ENCODE measurements at places on chromosomes 7 and 10.

GRCh38 chr7:109021390-109021789 lies 451.7 kb downstream of the DNAJB9 start:
- DNase-seq = no peak

DNA sequence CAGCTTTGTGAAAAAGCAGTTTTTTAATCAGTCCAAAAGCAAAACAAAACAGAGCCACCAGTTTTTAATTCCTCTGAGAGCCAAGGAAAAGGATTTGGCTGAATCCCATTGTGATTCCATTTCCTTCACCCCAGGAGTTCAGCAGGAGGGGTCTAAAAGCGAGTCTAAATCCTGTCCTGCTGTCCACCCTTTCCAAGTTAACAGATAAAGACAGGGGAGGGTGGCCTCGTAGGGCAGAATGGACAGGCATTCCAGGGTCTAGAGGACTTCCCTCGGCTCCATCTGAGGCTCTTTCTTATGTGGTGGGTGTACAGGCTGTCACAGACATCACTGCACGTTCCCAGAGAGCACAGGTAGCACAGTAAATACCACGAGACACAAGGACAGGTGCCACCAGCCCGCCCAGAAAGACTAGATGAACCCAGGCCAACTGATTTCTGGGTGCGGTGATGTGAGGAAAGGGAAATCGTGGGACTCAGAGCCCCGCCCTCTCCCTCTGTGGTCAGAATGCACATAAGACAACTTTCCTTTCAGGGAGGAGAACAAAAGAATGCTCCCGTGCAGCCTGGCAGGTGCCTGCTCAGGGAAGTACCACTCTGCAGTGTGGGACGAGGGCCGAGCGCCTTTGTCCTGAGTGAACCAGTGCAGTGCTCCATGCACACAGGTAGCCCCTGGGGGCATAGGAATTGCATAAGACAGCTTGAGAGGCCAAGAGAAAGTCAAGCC lies 119.7 kb downstream of the ABLIM1 start:
- no peak for DNase-seq

DNA sequence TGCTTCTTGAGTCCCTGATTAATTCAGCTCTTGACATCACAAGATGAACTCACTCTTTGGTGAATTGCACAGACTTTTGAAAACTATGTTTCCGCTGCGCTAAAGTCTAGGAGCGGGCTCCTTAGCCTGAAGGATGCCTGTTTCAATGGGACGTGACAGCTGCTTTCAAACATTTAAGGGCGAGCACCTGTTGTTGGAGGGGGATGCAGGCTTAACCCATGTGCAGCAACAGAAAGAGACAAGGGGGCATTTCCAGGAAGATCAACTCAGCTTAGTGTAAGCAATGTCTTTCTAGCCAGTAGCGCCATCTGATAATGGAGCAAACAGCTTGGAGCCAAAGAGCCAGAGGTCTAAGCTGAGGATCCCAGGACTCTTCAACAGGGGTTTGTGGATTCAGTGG lies 8.4 kb upstream of the PFKFB3 start:
- no peak for DNase-seq

DNA sequence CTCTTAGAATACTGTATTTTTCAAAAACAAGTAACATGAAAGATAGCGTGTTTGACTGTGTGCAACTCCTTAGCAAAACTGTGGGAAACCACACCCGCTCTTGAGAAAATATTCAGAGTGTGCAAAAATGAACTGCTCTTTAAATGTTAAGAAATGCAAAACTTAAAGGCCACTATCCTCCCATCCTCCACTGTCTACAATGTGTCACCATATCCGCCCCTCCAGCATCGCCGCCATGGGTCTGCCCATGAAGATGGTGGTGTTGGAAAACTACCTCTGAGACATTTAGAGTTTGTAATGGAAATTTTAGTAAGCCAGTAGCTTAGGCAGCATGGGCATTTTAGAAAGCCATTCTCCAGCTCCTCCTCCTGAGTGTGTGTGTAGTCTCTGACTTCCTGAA lies 20.1 kb upstream of the NMT2 start:
- no peak for DNase-seq

- DNase-seq = no peak
These were observed 36.2 kb downstream of the PITRM1 start for GRCh38 chr10:3136336-3136735.

DNA sequence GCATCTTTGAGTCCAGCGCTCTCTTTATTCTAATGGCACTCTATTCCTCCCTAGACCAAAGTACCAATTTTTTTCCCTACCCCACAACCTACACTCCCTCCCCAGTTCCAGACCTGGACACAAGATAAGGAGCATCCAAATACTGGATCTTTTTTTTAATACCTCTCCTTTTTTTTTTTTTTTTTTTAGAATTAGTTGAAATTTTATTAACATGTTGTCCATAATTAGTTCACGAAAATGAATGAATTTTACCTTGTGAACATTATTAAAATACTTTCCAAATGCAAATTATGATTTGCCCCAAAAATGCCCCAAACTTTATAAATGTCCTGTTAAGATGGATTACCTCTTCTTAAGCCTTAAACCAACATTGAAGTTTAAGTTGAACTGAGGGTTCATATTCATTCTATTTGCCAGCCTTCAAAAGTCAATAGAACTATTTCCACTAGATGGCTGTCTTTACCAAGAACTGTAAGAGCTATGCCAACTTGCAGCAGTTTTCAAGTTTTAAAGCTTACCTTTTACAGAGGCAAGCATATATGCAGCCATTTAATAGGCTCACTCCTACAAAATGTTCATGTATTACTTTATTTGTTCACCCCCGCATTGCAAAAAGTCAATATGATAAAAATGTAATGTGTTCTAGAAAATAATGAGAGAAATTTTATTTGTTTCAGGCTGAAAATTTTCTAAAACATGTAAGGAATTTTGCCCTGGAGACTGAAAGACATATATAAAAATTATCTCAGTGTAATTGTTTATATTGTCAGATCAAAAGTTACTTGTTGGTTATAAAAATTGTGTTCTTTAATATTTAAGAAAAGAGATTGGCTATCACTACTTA lies 39.7 kb upstream of the TNKS2 start:
- DNase-seq = no peak

DNA sequence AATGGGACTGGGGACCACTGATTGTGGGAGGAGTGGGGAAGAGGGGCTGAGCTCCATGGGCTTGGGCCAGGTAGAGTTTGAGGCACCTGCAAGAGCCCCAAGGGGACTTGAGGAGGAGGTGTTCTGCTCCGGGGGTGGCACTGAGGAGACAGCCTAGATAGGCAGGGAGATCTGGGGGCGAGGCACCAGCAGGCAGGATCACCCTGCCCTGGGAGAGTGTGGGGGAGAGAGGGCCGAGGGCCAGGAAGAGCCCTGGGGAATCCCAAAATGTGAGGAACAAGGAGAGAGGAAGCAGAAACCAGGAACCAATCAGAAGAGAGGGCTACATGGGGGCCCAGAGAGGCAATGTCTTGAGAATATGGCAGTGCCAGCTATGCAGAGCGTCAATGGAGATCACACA lies 34.6 kb downstream of the LEP start:
- no peak for DNase-seq

GRCh38 chr7:2175514-2175913 lies 57.2 kb downstream of the MAD1L1 start:
- DNase-seq = no peak

- DNase-seq = no peak
These were observed at the start of gene ZNF804B for GRCh38 chr7:88759230-88760135. Gene ZNF804B, plus strand, starts transcription at chr7:88759700. Its CDS starts 277 bp downstream, at chr7:88759977.

GRCh38 chr7:2662273-2663120 lies 25.5 kb upstream of the AMZ1 start:
- DNase-seq = no peak

GRCh38 chr10:114188001-114188400 lies 8.8 kb downstream of the TDRD1 start:
- DNase-seq = no peak

DNA sequence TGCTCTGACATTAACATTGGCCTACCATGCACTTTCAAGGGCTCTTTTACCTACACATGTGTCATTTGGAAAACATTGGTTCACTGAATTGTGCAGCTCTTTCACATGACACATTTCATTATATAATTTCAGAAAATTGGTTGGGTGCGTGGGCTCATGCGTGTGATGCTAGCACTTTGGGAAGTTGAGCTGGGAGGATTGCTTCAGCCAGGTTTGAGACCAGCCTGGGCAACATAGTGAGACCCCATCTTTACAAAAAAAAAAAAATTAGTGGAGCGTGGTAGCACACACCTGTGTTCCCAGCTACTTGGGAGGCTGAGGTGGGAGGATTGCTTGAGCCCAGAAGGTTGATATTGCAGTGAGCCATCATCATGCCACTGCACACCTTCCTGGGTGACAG lies 3.9 kb downstream of the TASOR2 start:
- DNase-seq = no peak

DNA sequence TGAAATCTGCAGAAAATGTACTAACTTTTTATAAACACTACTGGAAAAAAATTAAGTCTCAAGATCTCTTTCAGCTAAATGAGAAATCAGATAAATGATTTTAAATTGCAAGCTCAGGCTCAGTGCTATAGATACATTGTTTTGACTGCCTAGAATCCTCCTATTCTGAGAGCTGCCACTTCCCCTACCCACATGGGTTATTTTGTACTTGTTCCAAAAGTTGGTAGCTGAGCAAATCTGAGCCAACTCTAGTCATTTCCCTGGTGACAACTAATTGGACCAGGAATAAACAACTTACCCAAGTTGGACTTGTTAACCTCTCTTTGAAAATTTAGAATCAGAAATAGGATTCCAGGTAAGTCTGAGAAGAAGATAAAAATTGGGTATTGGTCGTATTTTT lies 202.1 kb downstream of the MBL2 start:
- DNase-seq = no peak

- DNase-seq = no peak
These were observed 618 bp upstream of the RELN start for GRCh38 chr7:103989785-103990767.
